ENCODE measurements at places on chromosomes 12 and 14.

DNA sequence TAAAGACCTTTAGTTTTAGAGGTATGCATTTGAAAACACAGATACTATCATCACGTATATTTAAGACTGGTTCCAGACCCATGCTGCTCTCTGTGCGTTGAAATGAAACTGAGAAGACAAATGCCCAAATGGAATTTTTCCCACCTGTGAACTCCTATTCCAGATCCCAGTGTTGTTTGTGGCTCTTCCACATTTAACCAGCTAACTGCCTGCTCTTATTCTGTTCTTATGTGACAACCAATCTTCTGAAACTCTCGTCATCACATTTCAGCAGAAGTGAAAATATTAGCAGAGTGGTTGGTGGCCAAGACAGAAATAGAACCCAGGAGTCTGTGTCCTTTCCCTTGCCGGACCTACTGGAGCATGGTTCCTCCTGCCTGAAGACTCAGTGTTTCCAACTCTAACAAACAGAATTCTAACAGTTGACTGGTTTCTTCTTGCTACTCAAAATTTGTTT lies 460.2 kb downstream of the RAD51B start:
- DNase-seq = no peak

GRCh38 chr12:32455607-32456071 lies 56.3 kb downstream of the FGD4 start:
- DNase-seq = peak; percentile 56

- DNase-seq = no peak
Observed at GRCh38 chr14:24366413-24366720, 1.6 kb upstream of the NFATC4 start.

GRCh38 chr14:23548351-23549318 lies 2.9 kb downstream of the ZFHX2 start:
- DNase-seq = no peak

DNA sequence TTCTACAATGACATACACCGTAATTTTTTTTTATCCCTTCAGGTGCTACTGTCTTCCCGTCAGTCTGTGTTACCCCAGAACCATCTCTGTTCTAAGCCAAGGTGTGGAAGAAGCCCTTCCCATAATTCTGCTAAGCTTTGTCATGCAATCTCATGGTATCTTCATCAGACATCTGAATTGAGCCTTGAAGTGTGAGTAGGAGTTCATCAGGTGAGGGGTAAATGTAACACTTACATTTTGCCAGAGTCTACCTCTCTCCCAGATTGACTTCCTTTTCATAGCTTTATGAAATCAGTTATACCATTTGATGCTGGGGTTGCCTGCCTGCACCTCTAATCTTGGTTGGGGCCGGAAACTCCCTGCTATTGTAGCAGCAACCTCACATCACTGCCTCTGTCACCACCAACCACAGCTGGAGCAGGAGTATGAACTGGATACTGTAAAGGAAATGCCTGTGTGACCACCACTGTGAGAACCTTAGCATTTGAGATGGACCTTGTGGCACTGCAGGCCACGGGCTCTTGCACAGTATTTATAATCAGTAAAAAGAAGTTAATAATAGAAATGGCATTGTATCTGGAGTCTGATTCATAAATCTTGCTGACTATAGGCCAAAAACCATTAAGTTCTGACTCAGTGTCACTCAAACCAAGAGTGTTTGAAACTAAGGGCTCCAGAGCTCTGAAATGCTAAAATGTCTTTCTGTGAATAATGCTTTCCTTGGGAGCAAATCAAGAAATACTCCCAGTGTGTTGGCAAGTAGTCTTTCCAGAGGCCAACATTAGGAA lies 58.7 kb upstream of the STK38L start:
- no peak for DNase-seq

DNA sequence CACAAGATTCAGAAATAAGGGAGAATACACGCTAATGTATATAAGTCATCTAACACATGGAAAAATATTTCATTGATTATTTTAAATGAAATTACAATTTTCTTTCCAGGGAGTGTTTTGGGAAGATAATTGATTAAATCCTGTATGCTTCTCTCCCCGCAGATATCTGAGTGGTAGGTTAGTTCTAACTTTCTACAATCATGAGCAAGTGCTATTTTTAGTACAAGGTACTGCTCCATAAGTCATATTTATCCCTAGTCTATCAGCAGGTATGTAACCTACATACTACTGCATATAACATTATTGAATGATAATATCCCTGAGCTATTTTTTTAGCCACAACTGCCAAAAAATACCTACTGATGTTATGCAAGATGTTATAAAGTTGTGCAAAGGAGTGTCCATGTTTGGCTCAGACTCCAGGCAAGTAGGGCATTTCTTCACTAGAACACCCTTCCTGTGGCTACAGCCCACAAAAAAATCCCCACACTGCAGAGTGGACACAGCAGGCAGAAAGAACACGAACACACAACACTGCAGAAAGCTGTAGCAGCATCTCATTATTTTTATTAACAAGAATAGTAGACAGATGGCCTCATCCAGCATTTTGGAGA lies 87.0 kb downstream of the SEC23A start:
- DNase-seq = no peak

DNA sequence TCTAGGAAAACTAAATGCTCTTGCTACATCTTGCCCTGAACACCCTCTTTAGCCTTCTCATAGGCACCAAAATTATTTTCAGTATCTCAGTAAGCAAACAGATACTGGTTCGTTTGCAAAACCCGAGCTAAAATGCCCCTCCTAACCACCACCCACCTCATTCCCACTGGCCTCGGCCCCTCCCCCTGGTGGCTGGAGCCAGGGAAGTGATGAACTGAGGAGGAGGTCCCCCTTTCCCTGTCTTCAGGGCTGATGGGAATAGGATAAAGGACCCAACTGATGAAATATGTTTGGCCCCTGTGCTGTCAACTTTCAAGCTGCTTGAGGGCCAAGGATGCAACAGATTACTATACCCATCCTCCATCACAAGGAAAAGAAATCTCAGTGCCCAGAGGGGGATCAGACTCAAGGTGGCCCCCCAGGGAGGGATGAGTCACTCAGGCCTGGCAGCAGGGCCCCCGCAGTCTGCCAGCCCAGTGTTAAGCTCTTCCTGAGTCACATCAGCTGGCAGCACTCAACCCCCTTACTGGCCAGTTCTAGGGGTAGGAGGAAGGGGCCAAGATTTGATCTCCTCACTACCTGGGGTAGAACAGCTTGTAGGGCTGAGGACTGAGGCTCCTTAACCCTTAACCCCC lies 1.7 kb downstream of the ANKRD52 start:
- DNase-seq = no peak

DNA sequence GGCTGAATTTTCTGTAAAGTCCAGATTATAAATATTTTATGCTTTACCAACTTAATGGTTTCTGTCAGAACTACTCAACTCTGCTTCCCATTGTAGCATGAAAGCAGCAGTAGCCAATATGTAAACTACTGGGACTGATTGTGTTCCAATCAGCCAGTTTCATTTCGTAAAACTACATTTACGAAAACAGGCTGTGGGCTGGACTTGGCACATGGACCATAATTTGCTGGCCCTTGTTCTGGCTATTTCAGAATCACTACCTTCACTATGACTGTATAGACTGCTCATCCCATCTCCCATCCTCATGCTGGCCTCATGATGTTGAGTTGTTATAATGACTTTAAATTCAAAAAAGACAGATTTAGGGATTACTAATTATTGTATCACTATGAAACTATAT lies 38.7 kb downstream of the FAR2 start:
- DNase-seq = no peak

DNA sequence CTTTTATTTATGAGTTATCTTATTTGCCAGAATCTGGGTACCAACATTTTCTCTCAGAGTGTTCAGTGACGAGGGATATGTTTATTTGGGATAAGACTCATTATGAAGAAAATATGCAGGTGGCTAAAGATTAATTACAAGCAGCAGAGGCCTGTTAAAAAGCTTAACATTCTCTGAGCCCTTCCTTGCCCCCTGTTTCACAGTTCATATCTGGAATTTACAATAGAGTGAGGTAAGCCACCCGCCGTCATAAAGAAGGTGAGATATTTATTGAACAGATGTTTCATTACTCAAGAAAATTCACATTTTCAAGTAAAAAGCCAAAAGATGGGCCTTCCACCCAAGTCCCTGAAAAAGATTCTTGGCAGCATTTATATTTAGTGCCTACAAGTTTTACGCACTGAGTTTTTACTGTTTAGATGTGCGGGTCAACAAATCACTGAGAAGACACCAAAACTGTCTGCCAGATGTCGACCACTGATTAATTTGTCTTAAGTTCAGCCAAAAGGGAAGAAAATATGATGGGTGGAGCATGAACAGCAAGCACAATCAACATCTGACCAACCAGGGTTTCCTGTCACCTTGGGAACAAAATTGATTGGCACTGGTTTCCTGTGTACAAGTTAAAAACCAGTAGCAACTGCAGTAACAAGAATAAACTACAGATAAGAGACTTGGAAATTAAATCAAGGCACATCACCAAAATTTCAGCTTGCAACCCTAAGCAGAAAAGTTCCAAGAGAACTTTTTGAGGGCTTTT lies 85.5 kb upstream of the PTPRB start:
- peak; percentile 10 for DNase-seq

DNA sequence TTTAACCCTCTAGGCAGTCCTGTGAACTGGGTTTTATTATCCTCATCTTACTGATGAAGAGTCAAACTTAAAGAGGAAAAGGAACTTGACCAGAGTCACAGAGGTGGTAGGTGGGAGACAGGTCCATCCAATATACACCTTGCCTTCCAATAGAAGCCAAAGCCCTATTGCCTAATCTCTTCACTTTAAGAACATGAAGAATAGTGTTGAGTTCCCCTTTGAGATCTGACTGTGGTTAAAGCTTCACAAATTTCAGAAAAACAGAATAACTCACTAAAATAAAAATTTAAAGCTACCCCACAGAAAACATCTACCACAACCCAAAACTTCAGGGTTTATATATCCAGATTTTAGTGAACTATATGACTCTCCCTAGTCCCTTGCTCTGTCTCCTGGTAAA lies 115.4 kb downstream of the ETV6 start:
- DNase-seq = no peak

GRCh38 chr14:22131749-22132476 lies 457.1 kb downstream of the DAD1 start:
- no peak for DNase-seq
